ENCODE measurements at places on chromosomes 7 and 10.

DNA sequence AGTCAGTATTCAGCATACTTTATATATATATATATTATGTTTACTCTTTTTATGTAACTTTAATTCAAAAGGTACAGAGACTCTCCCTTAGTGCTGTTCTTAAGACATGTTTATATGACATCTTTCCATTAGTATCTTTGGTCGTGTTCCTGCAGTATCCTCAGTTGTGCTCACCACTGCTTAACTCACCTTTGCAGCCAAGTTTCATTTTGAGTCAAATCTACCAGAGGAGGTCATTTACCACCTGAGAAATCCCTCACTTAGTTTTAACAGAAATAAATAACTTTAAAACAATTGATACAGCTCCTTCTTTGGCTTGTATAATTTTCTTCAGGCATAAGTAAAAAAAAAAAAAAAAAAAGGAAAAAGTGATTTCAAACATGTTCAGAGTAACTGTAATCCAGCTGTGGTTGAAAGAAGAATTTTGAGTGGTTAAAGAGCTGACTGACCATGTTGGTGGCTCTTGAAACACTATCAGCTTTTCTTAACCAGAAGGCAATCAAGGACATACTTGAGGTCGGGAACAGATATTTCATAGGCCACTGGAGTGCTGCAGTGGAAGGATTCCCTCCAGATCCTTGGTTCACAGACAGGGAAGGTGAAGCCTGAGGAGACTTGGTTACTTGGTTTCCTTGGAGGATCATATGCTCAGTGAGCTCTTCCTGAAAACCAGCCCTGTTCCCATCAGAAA, 116.8 kb downstream of the AUTS2 start:
- no peak for DNase-seq

GRCh38 chr10:68792115-68792514, 35.2 kb upstream of the STOX1 start:
- DNase-seq, result no peak

GRCh38 chr10:69835875-69836730, 34.4 kb downstream of the COL13A1 start:
- no peak for DNase-seq

GRCh38 chr10:74439213-74439612, 288.2 kb downstream of the ADK start:
- no peak for DNase-seq

GRCh38 chr10:131531265-131532190, 220.0 kb upstream of the TCERG1L start:
- no peak for DNase-seq

DNA sequence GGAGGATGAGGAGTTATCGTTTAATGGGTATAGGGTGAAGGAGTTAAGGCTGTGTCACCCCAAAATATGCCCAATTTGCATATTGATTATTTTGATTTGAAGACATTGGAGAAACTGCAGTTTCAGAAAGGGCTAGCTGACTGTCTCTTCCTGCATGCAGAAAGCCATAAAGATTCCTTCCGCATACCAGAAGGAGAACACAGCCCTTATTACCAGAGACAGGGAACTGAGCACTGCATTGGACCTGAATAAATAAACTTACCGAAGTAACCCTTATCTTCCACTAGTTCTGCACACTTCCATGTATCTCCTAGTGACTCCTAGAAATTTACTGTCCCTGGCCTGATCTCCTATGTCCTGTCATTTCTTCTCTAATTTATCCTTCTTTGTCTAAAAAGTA, 821.9 kb upstream of the AUTS2 start:
- DNase-seq, result no peak

DNA sequence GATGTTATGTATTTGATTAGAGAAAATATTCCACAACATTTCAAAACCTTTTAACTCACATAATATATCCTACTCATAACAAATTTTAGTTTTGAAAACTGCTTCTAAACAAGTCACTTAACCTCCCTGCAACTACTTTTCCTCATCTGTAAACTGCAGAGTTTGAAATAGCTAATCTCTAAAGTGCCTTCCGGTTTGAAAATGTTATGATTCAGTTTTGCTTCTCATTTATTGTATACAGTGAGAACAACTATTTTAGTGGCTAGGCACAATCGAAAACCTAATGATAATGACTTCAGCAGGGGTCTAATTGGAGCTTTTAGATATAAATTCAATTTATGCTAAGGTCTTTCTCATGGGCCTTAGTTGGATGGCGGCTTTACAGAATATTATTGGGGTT, 30.7 kb upstream of the TEX47 start:
- DNase-seq, result no peak

- no peak for DNase-seq
Observed at GRCh38 chr7:133345690-133346421, 93.0 kb downstream of the EXOC4 start.

GRCh38 chr10:132308587-132309470, 1.1 kb upstream of the STK32C start:
- no peak for DNase-seq

GRCh38 chr7:92306153-92306552, 60.4 kb downstream of the ANKIB1 start:
- no peak for DNase-seq

GRCh38 chr7:92614660-92615174, 24.5 kb upstream of the FAM133B start:
- DNase-seq, result no peak

GRCh38 chr10:36391405-36391804, 734.0 kb upstream of the ANKRD30A start:
- DNase-seq, result no peak

GRCh38 chr7:139588632-139589031, 65.1 kb downstream of the CLEC2L start:
- DNase-seq, result no peak

DNA sequence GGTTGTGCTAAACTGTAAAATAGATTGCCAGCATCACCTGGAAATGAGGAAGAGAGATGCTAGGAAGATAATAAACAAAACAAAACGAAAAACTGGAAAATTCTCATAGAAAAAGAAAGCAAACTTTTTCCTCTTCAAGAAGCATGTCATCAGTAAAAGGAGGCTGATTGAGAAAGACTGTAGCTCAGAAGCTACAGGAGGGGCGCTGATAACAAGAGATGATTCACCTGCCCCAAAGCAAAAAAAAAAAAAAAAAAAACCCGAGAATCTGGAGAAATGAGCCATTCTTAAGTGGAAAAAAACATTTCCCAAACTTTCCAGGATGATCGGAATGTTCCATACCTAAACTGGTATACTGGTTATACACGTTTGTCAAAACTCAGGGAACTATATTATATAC, 130.5 kb upstream of the C1QL3 start:
- no peak for DNase-seq

DNA sequence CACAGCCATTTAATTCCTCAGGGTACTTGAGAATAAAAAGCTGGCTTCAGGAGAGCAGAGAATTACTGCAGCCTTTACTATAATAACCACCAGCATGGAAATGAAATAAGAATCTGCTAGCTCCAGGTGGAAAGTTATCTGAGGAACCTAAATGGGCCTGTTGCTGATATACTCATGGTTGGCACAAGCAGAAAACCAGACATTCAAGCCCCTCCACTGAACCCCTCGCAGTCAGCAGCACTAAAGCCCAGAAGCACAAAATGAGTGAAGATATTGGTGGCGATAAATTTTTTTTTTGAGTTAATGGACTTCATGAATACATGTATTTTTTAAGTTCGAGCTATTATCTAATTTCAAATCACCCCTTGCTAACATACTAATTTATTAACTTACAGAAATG, 303.9 kb upstream of the NRP1 start:
- no peak for DNase-seq

- no peak for DNase-seq
Observed at GRCh38 chr10:58087896-58088295, 179.8 kb downstream of the IPMK start.

- DNase-seq, result no peak
Observed at GRCh38 chr7:36409180-36409579, 19.5 kb downstream of the ANLN start.

DNA sequence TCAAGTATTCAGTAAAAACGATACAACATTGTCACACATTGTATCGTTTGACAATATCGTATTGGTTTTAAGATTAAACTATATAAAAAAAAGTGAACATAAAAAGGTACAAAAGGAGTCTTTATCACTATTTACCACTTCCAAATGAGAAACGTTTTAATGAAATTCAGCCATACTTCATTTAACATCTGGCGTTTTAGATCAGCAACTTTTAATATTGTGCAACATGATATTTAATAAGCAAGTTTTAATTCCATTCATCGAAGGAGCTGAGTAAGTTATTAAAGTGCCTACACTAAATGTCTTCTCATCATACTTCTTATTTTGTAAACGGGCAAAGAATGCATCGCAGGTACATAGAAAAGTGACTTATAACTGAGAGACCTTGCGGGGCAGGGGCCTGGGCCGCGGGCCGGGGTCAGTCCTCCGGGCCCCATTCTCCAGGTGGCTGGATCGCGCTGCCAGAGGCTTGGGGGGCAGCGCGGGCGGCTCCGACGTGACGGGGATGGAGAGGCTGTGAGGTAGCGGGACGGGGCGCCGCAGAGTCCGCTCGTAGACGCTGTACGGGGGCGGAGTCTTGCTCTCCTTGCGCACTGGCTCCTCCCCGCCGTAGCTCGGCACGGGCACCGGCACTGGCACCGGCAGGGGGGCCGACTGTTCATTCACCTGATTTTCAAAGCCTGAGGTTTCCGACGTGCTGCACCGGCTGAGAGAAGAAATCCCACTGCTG, 165.8 kb upstream of the IMMP2L start:
- no peak for DNase-seq

DNA sequence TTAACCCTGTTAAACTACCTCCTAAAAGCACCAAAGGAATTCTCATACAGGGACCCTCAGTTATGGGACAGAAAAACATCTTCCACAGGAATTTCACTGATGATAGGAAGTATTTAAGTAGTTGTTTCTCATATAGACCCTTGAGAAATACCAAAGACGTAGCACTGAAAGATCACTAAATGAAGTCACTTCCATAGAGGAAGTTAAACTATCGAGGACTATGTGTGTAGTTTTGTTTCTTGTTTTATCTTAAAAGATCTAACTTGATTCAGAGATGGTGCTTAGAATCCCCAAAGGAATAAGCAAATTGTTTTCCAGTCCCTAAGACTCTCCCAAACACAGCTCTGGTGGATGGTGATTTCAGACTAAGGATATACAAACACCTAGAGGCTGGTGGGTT, 94.8 kb upstream of the AFAP1L2 start:
- no peak for DNase-seq

DNA sequence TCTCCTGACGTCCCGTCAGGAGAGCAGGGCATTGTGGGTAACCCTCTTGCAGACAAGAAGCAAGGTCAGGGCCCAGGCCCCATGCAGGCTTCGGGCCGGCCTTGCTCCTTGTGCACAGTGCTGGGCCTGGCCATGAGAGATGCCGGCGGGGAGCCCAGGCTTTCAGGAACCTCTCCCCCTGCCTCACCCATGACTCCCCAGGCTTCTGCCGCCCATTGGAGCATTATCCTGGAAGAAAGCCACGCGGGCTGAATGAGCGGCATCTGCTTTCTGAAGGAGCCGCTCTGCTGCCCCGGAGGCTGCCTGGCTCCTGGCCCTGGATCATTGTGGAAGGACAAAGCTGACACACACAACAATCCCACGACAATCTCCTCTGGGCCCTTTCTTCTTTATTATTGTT, 233.5 kb downstream of the TCF7L2 start:
- no peak for DNase-seq

GRCh38 chr7:112763996-112764395, 26.2 kb downstream of the TMEM168 start:
- no peak for DNase-seq

DNA sequence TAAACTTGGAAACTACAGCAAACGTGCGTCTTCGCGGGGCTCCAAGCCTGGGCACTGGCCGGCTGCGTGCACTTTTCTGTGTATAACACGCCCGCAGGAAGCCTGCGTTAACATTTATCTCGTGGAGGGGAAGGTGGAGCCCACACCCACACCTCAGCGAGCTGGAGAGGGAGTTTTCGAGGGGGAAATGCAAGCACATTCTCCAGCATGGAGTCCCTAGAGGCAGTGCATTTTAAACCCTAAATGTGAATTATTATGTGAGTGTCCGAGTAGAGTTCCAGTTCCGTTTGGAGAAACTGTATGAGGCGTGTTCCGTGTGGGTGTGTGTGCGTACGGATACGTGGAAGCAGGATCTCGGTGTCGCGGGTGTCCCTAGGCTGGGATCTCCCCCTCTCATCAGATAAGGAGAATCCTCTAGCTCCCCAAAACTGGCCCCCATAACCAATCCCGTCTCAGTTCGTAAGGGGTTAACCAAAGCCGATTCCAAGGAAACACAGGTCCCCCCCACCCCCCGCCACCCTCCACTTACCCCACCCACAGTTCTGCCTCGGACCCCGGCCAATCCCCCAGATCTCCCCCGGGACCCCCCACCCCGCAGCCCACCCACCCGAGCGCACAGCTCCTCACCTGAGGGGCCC, 403 bp downstream of the CDK6 start:
- no peak for DNase-seq

DNA sequence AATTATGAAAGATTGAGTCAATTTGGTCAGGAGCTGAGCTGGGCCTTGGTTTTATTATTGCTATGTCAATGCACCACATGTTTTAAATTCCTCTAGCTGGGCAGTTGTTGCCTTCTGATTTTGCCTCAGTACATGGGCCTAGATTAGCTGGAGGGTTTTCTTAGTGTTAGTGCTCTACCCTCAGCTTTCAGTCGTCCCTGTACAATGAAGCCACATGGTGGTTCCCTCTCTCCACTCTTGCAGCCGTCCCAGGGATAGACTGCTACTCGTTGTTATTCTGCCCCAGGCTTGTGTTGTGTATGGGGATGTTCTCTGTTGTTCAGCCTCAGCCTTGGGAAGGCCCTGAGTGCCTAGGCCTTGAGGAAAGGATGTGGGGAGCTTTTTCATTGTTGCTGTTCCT, 37.0 kb downstream of the NHLRC2 start:
- no peak for DNase-seq

DNA sequence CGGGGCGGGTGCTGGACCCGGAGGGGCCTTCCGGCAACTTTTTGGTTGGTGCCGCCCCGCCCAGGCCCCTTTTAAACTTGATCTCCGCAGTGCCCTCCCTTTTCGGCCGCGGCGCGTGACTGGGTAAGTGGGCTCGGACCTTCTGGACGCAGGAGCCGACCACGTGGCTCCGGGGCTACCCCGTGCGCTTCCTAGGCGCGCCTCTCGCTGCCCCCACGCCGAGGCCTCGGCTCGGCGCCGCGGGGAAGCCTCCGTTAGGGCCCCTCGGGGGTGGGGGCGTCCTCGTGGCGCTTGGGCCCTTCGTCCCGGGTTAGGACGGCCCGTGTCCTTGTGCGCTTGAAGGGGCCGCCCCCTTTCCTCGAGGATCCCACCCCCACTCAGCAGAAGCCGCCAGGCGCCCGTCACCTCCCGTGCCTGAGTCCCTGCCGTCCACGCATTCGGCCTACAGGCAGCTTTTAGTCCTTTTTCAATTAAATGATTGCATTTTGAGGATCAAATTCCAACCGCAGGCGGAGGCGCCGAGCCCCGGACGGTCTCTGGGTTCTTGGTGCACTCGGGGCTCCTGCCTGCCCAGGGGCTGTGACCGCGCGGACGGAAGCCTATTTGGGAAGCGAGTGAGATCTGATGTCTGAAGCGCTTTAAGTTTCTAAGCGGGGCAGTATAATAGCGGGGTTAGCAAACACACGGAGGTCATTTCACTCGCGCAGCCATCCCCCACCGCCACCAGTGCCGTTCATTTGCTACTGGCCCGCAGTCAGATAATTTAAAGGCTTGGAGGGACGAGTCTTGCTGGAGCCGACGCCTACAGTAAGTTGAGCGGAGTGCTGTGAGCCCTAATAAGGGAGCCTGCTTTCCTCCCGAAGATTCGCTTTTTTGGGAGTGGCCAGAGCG, 31.8 kb upstream of the TOMM7 start:
- DNase-seq, result peak; percentile 16
